ENCODE measurements at places on chromosomes 4 and X.

- no peak for DNase-seq
Measured at GRCh38 chr4:5526080-5526846, 182.1 kb downstream of the EVC2 start.

- no peak for DNase-seq
Measured at GRCh38 chr4:24513718-24514117, 70.6 kb downstream of the DHX15 start.

DNA sequence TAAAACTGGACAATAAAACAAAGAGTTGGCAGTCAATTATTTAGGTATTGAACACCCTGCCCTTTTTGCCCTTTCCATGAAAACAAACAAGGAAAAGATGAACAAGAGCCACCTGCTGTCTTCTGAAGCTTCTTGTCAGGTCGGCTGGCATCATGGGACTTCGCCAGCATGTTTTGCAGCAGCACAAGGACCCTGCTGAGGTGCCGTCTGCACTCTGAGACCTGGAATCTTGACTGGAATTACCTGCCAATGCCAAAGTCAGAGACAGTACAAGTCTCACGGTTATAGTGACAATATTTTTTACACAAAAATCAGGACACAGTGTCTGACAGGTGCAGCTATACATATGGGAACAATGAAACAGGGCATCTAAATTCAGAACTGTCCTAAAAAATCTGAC is 284.5 kb downstream of the GASK1B start:
- DNase-seq: no peak

DNA sequence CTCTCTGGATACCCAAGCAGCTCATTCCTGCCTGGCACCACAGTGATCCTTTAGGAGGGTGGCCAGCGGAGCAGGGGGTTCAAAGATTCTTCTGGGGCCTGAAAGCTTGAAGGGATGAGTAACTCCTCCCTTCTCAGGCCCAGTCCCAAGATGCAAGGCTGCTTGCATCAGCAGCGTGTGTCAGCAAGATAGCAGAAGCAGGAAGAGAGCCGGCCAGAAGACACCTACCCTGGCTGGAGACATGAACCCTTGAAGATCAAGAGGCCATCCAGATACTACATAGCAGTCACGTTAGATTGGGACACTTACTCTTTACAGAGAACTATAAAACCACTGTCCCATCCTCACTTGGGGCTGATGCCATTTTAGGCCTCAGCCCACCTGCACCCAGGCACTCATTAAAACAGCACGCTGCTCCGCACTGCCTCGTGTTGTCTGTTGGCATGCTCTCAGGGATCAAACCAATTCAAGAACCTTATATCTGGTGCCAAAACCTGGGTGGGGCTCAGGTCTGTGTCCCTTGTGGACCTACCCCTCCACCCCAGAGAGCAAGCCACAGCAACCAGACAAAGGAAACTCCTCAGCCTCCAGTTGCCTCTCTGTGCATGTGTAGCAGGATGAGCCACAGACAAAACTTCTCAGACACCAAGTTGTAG is 6.5 kb downstream of the UGT2B17 start:
- DNase-seq: no peak

GRCh38 chrX:69150281-69150960 is 14.8 kb downstream of the PJA1 start:
- DNase-seq: no peak

GRCh38 chr4:3212391-3213105 is 36.4 kb upstream of the MSANTD1 start:
- DNase-seq: no peak

DNA sequence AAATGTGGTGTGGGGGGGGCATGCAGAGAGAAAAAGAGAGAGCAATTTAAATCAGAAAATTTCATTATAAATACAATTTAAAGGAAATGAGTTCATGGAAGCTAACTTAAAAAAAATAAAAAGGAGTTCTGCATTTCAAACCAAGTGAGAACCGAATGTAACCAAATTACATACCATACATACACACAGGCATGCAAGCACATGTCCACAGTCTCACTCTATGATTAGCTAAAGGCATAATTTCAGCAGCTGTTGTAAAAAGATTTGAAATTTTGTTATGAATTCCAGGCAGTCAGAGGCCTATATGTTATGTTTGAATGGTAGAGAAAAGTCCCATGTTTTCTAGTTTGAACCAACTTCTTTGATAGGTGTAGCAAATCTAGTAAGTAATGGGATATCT is 611.6 kb upstream of the ADGRL3 start:
- DNase-seq: no peak

DNA sequence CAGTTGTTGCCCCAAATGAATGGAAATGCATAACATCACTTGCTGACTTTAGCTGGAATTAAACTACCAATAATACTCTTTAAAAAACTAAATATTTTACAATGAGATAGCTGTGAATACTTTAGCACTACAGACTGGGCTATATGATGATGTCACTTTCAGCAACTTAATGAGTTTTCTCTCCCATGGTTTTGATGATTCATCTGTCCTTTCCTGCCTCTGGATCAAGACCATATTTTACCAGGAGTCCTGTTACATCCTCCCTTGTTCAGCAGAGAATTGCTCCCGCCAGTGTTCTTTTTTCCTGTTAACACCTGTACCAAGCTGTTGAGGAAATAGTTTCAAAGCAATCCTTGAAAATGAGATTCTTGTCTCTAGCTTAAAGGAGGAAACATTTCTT is 543.0 kb downstream of the SPRY1 start:
- no peak for DNase-seq

- no peak for DNase-seq
Measured at GRCh38 chr4:159266981-159267868, 164.3 kb downstream of the RAPGEF2 start.

Data from activated CD8-positive, alpha-beta memory T cell treated with anti-CD3 and anti-CD28 coated beads, Interleukin-2, amount 50 U/mL, for 4 hours (primary cell).